ENCODE measurements at places on chromosomes 2 and 18. TPM values are rescaled to one million over a fixed set of nuclear protein-coding genes. Genes with fewer than 3 reads are reported as not detected.

DNA sequence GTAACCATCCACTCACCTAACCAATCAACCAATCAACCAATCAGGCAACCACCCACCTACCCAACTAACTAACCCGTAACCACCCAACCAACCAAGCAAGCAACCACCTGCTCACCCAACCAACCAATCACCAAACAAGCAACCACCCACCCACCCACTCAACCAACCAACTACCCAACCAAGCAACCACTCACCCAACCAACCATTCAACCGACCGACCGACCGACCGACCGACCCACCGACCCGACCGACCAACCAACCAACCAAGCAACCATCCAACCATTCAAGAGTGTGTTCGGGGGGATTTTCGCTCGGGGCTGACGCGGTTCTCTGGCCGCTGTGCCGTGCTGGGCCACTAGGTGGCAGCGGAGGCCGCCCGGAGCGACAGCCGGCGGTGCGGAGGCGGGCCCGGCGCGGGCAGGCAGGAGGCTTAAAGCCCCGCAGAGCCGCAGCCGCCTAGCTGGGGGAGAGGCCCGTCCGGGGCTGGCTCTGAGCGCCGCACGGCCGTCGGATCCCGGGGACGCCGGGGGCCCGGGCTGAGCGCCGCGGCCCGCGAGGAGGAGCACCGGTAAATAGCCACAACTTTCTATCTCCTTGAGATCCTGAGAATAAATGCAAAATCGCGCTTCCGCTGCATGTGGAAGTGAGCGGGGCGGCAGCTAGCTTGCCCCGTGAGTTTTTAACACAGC, at the start of gene MC5R:
Gene MC5R (plus strand): TSS at position 443 of the 689 bp plus-strand sequence. CDS start 1,617 bp downstream, outside the sequence.
- peak; percentile 57 for DNase-seq

- DNase-seq: no peak
Measured at GRCh38 chr2:106304612-106305184, 110.6 kb upstream of the UXS1 start.

DNA sequence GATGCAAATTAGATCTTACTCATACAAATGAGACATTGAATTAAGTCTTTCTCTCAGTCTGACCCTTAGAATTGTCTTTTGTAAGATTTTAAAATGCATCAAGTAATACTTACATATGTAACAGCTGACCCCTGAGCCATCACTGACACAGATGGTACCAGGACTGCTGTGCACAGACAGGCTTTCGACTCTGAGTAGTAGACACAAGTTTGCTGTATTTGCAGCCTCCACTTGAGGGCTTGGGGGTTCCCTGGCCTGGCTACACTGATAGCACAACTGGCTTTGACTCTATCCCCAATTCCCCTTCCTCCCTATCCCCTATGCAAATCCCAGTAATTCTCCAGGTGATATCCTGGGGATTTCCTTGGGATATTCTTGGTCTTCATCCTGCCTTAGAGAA, 200.7 kb downstream of the RPIA start:
- no peak for DNase-seq

- DNase-seq: no peak
Measured at GRCh38 chr2:174177316-174177890, 70.9 kb downstream of the OLA1 start.

GRCh38 chr2:124347209-124347608, 322.1 kb downstream of the CNTNAP5 start:
- no peak for DNase-seq

DNA sequence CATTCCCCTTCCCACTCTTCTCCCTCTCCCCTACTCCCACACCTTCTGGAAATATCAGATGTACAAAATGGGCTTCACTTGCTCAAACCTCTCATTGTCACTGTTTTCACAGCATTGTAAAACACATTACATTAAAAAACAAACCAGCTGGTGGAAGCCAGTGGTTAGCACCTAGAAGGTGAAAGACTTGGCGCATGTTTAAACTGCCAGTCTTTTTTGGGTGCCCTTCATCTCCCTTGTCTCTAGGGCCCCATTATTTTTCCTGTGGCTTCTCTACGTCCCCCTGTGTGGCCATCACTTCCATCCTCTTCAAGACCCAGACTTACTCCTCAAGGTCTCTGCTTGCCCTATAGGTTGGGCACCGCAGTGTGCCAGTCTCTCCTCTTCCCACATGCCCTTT, 34.9 kb downstream of the MGAT5 start:
- DNase-seq: no peak

- no peak for DNase-seq
Measured at GRCh38 chr2:74471332-74472065, 981 bp downstream of the MRPL53 start.

GRCh38 chr2:163259489-163259888, 420.9 kb upstream of the KCNH7 start:
- DNase-seq: no peak

- no peak for DNase-seq
Measured at GRCh38 chr18:6882401-6882800, 152.9 kb downstream of the ARHGAP28 start.

- DNase-seq: no peak
Measured at GRCh38 chr2:47497843-47498460, 95.0 kb downstream of the MSH2 start.

- no peak for DNase-seq
Measured at GRCh38 chr2:111653103-111653624, 230.8 kb downstream of the ANAPC1 start.

DNA sequence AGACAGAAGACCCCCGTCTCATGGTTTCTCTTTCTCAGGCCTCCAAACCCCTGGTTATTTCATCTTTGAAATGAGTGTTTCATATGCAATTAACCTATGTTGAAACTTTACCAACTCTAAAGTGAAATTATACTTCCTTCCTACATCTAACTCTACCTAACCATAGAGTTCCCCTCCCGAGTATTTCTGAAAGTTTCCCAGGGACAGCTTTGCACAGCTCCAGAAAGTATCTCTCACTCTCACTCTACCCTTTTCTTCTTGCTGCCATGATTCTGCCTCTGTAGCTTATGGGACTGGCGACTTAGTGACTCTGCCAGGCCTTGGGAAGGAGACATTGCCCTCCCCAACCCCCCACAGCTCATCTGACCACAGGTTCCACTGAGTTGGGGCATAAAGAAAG, 107.9 kb downstream of the B3GNT2 start:
- no peak for DNase-seq

- no peak for DNase-seq
Measured at GRCh38 chr2:119156891-119157773, 1.4 kb downstream of the C1QL2 start.

DNA sequence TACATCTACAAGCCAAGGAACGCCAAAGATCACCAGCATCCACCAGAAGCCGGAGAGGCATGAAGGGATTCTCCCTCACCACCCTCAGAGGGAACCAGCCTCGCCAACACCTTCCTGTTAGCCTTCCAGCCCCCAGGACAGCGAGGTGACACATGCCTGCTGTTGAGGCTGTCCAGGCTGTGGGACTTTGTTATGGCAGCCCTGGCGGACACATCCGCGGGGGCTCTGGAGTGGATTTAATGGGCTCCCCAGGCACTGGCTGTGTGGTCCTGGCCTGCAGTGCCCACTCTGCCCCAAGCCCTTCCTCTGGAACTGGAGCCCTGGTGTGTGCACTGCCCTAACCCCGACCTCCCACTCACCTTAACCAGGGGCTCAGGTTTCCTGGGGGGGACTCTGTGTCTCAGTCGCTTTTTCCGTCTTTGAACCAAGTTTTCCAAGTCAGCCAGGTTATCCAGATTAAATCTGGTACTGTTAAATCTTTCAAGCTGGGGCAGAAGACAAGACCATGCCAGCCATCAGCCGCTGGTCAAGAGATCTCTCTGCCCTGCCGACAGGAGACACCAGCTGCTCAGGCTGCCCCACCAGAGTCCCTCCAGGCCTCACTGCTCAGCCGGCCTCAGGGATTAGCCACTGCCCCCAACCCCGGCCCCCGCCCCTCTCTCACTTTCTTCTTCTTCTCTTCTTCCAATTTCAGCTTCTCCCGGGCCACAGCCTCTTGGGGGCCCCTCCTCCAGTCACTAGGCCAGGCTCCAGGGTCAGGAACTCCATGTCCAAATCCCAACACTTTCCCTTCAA, 1.9 kb downstream of the ANKRD23 start:
- DNase-seq: no peak

The TMEM178A gene
- total RNA-seq: 2.0 TPM

GRCh38 chr2:219782737-219783348, 155.4 kb downstream of the SLC4A3 start:
- DNase-seq: no peak

GRCh38 chr18:28045880-28046279, 131.1 kb downstream of the CDH2 start:
- DNase-seq: no peak

The DSC3 gene
- not detected for total RNA-seq

DNA sequence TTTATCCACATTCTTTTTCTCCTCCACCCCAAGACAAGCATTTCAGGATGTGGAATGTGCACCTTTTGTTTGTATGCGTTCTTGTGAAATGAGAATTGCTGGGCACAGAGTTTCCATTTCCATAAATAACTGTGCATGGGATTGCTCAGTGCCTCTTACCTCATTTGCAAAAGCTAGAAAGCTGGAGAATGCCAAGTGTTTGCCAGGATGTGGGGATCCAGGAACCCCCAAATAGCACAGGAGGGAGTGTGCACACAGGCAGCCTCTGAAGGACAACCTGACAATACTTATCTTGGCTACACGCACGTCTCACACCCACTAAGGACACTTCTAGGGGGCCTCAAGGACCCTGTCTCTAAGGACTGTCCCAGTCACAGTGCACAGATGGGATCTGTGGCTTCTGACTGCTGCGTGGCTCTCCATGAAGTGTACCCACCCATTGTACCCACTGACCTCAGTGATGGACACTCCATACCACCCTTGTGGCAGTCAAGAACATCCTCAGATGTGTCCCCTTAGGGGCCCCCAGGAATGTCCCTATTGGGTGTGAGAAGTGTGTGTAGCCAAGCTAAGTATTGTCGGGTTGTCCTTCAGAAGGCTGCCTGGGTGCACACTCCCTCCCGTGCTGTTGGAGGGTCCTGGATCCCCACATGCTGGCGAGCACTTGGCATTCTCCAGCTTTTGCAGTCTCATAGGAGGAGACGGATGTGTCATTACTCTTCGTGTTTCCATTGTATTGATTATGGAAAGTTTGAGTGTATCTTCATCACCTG, 38.4 kb downstream of the CAPN13 start:
- no peak for DNase-seq

All from myocyte (in vitro differentiated cells).